Dermis lymphatic vessel endothelial cell (primary cell): ENCODE measurements at places on chromosomes 13 and 19. TPM values are rescaled to one million over a fixed set of nuclear protein-coding genes. Genes with fewer than 3 reads are reported as not detected.

Gene ZNF333
- total RNA-seq, result 6.0 and 12.7 TPM in 2 replicates

Gene ZNF763
- 0.33 and 0.60 TPM in 2 replicates for total RNA-seq

Gene LRRC8E
- total RNA-seq, result 0.33 and 0.43 TPM in 2 replicates

Gene METTL21C
- not detected in 2 replicates for total RNA-seq

Gene NKG7
- total RNA-seq, result not detected in 2 replicates

Gene ZNF536
- not detected in 2 replicates for total RNA-seq

Gene GIPR
- under 0.01 TPM in 2 replicates for total RNA-seq

Gene CLC
- not detected in 2 replicates for total RNA-seq

Gene LRP3
- total RNA-seq, result 3.9 and 6.8 TPM in 2 replicates

Gene ATXN8OS
- total RNA-seq, result not detected in 2 replicates

Gene ZNF682
- total RNA-seq, result 1.6 TPM in 2 replicates

Gene NLRP4
- not detected in 2 replicates for total RNA-seq

Gene ATP12A
- under 0.01 TPM in 1 of 2 replicates, not detected in the other for total RNA-seq
